ENCODE measurements at places on chromosomes 3 and 15.

GRCh38 chr15:41876007-41876406 lies 17.8 kb downstream of the SPTBN5 start:
- no peak for DNase-seq

- DNase-seq, result no peak
These were observed 28.6 kb upstream of the CCDC39 start for GRCh38 chr3:180707896-180708295.

- DNase-seq, result no peak
These were observed 26.7 kb downstream of the SLC2A2 start for GRCh38 chr3:170999737-171000242.

DNA sequence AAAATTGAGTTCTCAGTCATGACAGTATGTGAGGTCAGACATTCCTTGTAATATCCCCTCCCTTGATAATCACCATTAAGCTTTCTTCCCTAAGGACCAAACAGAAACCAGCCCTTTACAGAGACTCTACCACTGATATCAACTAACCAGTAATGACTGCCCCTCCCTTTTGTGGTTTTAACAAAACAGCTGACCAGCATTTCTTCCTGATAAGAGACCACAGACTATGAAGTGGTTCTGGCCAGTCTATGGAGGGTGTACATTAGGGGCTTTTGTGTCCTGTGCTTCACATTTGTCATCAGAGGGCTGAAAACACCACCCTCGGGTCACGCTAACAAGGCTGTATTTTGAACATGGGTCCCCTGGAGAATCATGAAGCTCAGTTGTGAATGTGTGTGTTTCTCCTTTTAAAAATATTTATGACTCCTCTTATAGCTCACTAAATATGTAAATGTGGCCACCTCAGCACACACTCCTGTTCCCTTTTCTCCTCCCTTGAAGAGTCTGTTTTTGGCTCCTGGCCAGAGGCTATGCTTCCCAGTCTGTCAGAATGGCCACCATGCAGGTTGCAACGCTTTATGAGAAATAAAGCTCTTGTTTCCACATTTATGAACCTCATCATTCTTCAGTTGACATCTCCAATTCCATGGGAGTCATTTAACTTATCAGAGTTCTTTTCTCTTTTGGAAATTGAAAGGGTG lies 239.3 kb downstream of the CPNE4 start:
- no peak for DNase-seq

DNA sequence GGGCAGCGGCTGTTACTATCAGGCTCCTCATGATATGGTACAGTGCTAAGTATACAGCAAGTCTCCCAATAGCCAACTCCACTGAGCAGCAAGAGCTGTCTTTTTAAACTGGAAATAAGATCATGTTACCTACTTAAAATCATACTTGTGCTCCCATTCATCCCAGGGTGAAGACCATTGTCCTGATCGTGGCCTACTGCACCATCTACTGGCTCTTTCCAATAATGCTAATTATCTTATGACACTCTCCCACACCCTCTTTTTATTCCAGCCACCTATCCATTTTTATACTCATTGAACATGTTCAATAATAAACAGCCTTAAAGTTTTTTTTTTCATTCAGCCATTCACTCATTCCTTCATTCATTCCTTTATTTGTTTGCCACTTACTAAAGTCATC lies 117.7 kb downstream of the GBE1 start:
- no peak for DNase-seq

- no peak for DNase-seq
These were observed 42.3 kb downstream of the RAB8B start for GRCh38 chr15:63231706-63232105.

- no peak for DNase-seq
These were observed 673.4 kb downstream of the MECOM start for GRCh38 chr3:168990134-168990533.

GRCh38 chr3:150227839-150228238 lies 180.3 kb upstream of the TSC22D2 start:
- no peak for DNase-seq

DNA sequence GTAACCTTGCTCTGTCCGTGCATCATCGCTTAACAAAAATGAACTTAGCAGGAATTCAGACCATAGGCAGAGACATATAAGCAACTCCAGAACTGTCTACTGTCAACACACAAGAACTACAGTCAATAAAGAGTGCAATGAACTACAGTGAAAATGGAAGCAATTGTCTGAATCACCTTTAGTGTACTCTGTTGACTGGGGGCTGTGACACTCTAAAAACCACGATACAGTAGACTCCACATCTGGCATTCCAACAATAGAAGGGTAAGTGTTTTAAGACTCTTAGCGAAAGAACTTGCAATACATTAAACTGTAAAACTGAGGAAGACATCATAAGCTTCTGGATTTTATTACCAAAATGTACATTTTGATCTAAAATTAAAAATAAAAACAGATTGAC lies 347.3 kb downstream of the ZBTB20 start:
- DNase-seq, result no peak

DNA sequence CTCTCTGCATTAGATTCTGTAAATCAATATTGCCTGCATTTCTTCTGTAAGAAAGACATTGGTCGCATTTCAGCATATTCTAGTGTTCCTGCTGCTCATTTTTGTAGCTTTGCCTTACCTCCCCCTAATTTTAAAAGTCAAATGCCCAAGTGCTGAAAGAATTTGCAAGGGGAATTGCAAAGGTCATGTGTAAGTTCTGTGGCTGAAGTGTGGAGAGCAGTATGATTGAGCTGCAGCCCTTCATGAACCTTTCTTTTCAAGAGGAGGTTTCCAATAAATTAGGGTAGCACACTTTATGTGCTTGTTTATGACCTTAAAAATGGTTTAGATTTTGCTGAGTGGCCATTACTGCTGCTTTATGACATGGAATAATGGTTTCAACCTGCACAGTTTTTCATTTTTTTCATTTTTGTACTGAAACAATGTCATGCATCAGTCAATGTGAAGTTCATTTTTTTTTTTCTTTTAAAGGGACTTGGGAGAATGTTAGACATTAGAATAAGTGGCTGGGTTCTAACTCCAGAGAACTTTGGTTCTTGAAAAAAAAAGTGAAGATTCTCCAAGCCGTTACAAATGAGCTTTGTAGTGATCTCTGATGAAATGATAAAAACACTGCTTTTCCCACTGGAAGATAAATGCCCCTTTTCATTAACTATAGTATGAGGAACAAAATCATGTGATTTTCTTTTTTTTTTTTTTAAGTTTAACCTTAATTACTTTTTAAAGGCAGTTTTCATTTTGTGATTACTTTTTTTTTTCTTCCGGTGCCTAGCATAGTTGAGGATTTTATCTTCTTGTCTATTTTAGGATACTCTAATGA lies 99.6 kb downstream of the MITF start:
- no peak for DNase-seq

Measured in stimulated activated CD8-positive, alpha-beta memory T cell treated with anti-CD3 and anti-CD28 coated beads, Interleukin-12 subunit alpha, Interleukin-12 subunit beta, amount 100 ng/mL, for 4 hours (primary cell).